ENCODE measurements at places on chromosomes 5 and 9.
A peak's percentile ranks its signal among the peaks of the same experiment; 100 is the strongest.

GRCh38 chr5:78719504-78720219, 71.1 kb upstream of the LHFPL2 start:
- DNase-seq: no peak

DNA sequence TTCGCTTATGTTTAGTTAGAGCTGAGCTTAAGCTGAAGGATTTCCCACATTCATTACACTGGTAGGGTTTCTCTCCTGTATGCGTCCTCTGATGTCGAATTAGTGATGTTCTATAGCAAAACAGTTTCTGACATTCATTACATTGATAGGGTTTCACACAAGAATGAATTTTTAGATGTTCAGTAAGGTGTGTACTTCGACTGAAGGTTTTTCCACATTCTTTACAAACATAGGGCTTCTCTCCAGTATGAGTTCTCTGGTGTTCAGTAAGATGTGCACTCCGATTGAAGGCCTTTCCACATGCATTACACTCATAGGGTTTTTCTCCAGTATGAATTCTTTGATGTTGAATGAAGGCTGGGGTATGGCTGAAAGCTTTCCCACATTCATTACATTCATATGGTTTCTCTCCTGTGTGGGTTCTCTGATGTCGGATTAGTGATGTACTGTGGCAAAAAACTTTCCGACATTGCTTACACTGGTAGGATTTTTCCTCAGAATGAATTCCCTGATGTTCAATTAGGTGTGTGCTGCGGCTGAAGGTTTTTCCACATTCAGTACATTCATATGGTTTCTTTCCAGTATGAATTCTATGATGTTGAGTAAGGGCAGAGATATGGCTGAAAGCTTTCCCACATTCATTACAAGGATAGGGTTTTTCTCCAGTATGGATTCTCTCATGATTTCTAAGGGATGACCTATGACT, 14.6 kb downstream of the ZNF883 start:
- no peak for DNase-seq

DNA sequence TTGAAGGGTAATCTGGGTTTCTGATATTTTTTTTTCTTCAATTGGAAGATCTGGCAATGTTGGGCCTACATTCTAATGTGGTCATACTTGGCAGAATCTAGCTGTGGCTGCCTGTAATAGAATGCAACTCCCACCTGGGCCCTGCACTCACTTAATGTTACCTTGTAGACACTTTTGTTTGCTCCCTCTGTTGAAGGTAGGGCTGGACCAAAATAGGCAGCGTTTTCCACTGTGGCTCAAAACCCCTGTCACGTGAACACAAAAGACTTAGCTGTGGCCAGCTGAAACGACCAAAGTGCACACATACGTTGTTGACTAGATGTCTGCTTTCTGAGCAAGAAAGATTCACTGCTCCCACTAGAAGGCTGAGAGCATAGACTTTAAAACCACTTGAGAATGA, 117.6 kb upstream of the HMHB1 start:
- no peak for DNase-seq

- no peak for DNase-seq
Observed at GRCh38 chr5:52710972-52711596, 76.6 kb upstream of the ITGA1 start.

GRCh38 chr5:9515436-9515835, 30.4 kb downstream of the SEMA5A start:
- no peak for DNase-seq

- peak; percentile 94 for DNase-seq
Observed at GRCh38 chr5:144189800-144190429, 19.2 kb downstream of the KCTD16 start.

DNA sequence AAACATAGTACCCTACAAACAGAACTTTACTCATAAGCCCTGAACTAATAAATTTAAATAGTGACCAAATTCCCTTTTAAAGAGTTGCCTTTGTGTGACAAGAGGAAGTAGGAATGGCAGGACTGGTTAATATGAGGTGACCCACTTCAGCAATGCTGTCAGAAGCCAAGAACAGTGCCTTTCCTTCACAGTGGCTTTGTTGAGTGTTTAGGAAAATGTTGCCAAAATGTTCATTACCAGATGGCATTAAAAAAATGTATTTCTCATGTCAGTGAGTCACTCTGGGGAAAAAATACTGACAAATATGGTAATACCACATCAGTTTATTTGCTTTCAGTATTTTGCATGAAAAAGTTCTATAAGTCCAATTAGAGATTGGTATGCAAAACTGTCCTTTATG, 103.3 kb downstream of the DIRAS2 start:
- no peak for DNase-seq

DNA sequence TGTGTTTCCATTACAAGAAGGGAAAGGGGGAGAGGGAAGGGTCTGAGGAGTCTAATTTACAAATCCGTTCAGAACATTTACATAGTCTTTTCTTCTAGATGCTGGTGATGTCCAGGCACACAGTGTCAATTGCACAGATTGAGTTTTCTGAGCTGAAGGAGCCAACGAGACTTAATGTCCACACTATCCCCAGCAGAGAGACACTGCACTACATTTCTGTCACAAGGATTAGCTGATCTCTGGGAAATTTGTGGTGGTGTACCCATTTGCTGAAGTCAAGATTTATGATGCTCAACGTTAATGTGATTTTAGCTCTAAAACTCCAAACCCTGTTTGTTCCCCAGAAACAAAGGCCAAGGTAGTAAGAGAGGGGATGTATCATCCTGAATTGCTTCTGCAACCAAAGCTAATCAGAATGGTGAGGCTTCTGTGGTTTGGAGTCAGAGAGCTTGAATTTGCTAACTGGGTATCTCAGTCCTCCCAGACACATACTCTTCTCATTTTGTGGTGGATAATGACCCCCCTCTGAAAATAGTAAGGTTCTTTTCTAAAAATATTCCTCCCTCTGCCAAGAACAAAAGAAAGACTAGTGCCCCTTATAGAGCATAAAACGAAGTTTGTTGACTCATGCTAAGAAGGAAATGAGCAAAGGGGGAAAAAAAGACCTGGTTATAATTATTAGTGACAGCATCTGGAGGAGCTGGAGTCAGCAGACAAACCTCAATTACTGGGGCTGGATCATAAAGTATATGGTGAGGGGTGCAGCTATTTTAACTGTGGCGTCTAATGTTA, 416.9 kb downstream of the PSAT1 start:
- no peak for DNase-seq

- DNase-seq: peak; percentile 57
Observed at GRCh38 chr5:137629646-137630045, 106.2 kb downstream of the KLHL3 start.

DNA sequence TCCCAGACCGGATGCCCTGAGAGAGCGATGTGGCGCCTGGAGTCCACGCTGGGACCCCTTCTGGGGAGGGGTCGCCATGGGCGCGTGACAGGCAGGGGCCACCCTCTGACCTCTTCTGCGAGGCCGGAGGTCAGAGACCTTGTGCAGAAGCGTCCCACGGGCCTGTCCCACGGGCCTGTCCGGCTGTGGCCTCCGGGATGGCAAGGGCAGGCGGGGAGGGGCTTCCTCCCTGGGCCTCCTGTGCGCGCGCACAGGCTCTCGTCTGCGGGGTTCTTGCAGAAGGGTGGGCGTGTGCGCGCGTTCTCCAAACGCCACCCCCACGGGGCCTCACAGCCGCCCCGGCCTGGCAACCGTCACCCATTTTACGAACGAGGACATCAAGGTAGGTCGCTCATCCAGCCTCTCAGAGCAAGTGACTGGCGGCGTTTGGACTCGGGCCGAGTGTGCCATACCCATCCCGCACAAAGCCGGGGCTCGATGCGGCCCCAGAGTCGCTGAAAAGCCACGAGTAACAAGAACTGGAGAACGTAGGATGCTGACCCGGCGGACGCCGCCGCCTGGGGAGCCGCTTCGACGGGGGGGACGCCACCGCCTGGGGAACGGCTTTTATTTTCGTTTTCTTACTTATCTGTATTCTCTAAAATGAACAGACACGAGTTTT, 897 bp downstream of the AHRR start:
- peak; percentile 47 for DNase-seq

All from activated CD4-positive, alpha-beta T cell treated with anti-CD3 and anti-CD28 coated beads, Interleukin-2, amount 50 U/mL, for 16 hours (primary cell).